ENCODE measurements at places on chromosomes 1 and 21.

GRCh38 chr1:25989440-25990234 is 8.2 kb downstream of the PAFAH2 start:
- no peak for DNase-seq

GRCh38 chr1:156963621-156964020 is 43.2 kb downstream of the LRRC71 start:
- no peak for DNase-seq

GRCh38 chr1:92958203-92958970 is 2.9 kb downstream of the DIPK1A start:
- no peak for DNase-seq

- DNase-seq: no peak
Measured at GRCh38 chr1:64745986-64746940, 1.4 kb downstream of the RAVER2 start.

GRCh38 chr1:70672442-70672888 is 261.4 kb downstream of the CTH start:
- no peak for DNase-seq

GRCh38 chr1:232725305-232726047 is 79.7 kb upstream of the MAP10 start:
- no peak for DNase-seq

GRCh38 chr1:109149874-109150601 is 36.1 kb downstream of the ELAPOR1 start:
- DNase-seq: no peak

DNA sequence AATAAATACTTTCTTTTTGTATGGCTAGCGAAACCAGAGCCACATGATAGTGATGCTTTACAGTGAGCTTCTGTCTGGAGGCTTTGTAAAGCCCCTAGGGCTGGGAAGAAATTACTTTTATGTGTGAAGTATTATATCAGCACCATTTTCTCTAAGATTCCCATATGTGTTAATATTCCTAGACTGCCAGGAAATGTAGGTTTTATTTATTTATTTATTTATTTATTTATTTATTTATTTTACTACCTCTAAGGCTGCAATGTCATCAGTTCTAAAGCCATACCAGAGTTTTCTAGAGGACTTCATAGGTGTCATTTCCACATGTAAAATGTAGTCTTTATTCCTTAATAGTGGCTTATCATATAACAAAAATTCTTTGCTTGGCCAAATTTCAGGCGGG is 4.4 kb upstream of the CHI3L1 start:
- DNase-seq: no peak

- no peak for DNase-seq
Measured at GRCh38 chr21:28781602-28782276, 210.9 kb downstream of the LTN1 start.

- no peak for DNase-seq
Measured at GRCh38 chr1:234782791-234783190, 172.8 kb upstream of the IRF2BP2 start.

GRCh38 chr1:67749844-67750690 is 65.1 kb downstream of the GADD45A start:
- DNase-seq: no peak

- no peak for DNase-seq
Measured at GRCh38 chr1:43443197-43443946, 10.4 kb downstream of the HYI start.
